Stimulated activated CD4-positive, alpha-beta T cell treated with anti-CD3 and anti-CD28 coated beads, Interleukin-2, amount 100 ng/mL, for 24 hours (primary cell): ENCODE measurements at places on chromosomes 7 and 10.

DNA sequence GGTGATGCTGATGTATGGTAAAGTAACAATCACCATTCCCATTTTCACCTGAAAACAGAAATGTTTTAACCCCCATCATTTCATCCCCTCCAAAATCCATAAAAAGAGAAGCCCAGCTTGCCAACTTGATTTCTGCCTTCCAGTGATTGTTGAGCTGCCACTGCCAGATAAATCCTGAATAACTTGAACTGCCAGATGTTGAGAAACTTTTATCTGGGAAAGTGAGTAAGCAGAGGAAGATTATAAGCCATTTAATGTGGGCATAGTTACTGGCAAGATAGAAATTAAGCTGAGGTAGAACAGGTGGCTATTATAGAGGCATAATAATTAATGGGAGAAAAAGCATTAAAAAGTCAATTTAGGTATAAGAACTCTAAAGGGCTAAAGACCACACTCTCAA lies 534.1 kb downstream of the ANKRD7 start:
- DNase-seq, result no peak

DNA sequence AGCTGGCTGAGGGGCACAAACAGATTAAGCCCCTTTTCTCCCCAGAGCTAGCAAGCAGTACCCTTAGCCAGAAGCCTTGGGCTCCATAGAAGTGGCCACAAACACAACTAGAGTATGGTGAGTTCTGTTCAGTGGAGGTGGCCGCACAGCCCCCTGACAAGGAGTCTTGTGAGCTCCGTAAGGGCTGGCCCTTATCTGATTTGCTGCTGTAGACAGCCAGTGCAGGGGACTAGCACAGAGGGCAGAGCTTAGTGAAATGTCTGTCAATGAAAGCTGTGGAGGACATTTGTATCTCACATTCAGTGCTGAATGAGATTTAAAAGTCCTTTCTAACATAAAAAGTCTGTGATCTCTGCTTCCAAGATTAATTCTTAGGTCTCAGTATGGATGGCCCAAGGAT lies 137.3 kb downstream of the AUTS2 start:
- DNase-seq, result no peak

DNA sequence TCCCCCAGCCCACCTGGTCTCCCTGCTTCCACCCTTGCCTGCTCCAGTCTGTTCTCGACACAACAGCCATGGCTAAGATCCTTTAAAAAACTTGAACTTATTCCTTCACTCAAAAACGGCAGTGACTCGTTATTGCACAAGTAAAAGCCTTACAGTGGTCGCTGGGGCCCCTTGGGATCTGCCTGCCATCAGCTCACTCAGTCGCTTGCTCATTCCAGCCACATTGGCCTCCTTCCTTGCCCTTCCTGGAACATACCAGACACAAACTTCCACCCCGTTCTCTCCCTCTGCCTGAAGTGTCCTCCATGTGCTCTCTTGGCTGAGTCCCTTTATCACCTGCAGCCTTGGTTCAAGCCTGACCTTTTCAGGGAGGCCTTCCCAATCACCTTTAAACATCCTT lies 4.7 kb downstream of the CCNY start:
- DNase-seq, result peak; percentile 15

- DNase-seq, result no peak
These were observed 11.8 kb upstream of the COBL start for GRCh38 chr7:51328351-51328801.

- no peak for DNase-seq
These were observed 354.9 kb downstream of the BMPER start for GRCh38 chr7:34260279-34260678.

GRCh38 chr7:147516391-147516790 lies 1074.2 kb upstream of the C7orf33 start:
- no peak for DNase-seq

GRCh38 chr7:805261-805660 lies 27.0 kb upstream of the SUN1 start:
- DNase-seq, result no peak

DNA sequence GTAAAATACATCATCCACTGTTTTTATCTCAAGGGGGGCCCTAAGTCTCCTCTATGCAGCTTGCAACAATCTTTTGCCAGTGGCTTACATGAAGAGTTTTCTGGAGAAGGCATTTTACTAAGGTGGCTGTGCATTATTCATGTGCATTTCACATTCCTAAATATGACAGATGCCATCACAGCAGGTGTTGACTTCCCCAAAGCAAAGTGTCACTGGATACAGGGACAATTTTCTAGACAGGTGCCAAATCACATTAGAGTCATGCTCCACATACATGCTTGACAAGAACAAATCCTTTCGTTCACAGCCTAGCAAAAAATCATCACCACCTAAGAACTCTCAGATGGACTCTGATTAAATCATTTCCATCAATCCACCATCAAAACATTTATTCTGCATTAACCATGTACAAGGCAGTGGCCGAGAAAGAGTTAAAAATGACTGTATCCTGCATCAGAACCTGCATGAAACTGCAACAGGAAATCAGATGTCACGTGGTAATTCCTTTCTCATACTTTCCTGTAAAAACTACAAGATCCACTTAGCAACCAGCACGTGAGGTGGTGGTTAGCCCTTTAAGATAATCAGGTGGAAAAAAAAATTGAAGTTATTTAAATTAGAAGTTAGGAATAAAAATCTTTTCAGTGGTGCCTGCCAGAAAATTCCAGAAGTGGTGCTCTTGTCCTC lies 88.2 kb upstream of the AFAP1L2 start:
- peak; percentile 39 for DNase-seq

GRCh38 chr7:150949564-150949963 lies 28.6 kb downstream of the KCNH2 start:
- DNase-seq, result no peak

GRCh38 chr7:127571741-127572505 lies 13.5 kb downstream of the GCC1 start:
- no peak for DNase-seq

DNA sequence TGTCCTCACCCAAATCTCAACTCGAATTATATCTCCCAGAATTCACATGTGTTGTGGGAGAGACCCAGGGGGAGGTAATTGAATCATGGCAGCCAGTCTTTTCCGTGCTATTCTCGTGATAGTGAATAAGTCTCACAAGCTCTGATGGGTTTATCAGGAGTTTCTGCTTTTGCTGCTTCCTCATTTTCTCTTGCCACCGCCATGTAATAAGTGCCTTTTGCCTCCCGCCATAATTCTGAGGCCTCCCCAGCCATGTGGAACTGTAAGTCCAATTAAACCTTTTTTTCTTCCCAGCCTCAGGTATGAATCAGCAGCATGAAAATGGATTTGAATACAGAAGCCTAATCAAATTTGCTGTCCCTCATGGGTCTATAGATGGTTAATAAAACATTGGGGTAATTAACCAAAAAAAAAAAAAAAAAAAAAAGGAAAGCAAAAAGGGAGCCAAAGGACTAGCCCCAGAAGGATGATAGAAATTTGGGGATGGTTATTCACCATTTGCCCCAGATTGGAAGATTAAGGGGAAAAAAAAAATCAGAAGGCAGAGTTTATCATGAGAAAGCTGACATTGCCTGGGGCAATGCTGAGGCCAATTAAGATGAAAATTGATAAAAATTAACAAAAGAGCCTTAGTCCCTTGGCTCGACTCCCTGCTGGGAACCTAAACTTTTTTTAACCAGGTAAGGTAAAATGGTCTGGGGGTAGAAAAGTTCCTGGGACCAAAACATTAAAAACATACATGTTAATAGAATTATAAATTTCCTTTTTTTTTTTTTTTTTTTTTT lies 27.6 kb downstream of the AVL9 start:
- no peak for DNase-seq

- DNase-seq, result no peak
These were observed 45.7 kb downstream of the ATXN7L1 start for GRCh38 chr7:105830405-105831301.

GRCh38 chr10:131905603-131906268 lies 4.9 kb downstream of the PPP2R2D start:
- no peak for DNase-seq

GRCh38 chr7:66167773-66168387 lies 37.3 kb upstream of the TPST1 start:
- DNase-seq, result no peak

DNA sequence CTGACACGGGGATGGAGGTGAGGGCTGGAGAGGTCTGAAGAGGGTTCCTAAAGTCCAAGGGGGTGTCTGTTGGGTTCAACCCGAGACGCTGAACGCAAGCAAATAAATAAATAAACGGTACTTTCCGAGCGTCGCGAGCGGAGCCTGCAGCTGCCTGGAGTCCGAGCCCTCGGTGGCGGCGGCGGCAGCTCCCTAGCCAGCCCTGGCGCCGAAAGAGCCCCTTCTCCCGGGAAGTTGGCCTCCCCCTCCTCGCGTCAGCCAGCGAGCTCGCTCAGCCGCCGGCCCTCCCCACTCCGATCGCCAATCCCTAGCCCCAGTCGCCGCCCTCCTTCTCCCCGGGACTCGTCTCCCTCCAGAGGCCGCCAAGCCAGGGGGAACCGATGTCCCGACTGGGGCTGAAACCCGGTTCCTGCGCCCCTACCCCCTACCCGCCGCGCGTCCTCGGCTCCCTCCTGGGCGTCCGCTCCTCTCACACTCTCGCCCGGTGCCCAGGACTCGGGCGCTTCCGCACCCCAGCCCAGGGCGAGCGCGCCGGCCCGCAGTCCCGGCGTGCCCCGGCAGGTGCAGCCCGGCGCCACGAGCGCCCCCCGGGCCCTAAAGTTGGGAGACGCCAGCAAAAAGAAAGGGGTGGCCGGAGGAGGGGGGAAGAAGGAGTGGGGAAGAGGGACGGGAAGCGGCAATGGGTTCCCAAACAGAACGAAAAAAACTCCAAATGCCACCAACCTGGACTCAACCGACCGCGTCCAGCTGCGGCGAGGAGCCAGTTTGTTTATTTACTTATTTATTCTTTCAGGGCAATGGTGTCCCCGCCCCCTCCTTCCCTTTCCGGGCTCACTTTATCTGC lies at the start of gene GFRA1:
Gene GFRA1, minus strand, starts transcription at position 767 of the 844 bp plus-strand sequence. CDS start 1,177 bp downstream, outside the sequence.
- DNase-seq, result no peak

GRCh38 chr10:127013211-127013656 lies 108.0 kb downstream of the DOCK1 start:
- no peak for DNase-seq

DNA sequence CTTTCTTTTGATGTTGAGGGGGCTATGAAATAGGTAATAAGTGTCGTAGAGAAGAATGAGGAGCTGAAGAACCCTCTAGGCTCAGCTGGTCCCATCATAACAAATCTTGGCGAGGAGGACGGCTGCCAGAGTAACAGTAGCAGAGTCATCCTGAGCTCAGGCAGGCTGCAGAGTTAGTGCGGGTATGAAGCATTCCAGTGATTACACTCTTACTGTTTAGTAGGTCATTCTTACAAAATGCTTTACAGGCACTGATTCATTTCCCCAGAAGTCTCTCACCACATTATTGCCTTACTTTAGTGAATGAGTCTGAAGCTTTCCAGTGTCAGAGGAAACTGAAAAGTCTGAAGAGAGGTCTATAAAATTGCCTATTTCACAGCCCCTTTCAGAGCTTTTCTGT lies 43.9 kb upstream of the GPR158 start:
- no peak for DNase-seq

GRCh38 chr7:45241339-45242109 lies 83.9 kb downstream of the RAMP3 start:
- no peak for DNase-seq

DNA sequence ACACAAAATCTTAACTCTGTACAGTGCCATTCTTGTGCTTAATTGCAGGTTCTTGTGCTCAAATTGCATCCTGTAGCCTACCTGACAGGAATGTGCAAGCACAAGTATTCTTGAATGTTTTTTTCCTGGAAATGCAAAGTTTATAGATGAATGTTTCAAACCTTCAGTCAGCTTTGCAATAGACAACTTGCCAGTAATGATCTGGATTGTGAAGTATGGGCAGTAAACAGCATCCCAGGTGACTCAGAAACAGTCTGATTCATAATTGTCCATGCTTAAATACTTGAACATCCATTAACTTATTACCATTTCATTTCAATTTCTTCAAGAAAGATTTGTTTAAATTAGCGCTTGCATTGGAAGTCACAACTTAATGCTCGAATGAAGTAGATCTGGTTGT lies 347.2 kb downstream of the SDK1 start:
- DNase-seq, result no peak

GRCh38 chr7:29300649-29301048 lies 106.1 kb downstream of the CHN2 start:
- DNase-seq, result no peak

- no peak for DNase-seq
These were observed 14.3 kb downstream of the UBTD1 start for GRCh38 chr10:97512993-97513392.

DNA sequence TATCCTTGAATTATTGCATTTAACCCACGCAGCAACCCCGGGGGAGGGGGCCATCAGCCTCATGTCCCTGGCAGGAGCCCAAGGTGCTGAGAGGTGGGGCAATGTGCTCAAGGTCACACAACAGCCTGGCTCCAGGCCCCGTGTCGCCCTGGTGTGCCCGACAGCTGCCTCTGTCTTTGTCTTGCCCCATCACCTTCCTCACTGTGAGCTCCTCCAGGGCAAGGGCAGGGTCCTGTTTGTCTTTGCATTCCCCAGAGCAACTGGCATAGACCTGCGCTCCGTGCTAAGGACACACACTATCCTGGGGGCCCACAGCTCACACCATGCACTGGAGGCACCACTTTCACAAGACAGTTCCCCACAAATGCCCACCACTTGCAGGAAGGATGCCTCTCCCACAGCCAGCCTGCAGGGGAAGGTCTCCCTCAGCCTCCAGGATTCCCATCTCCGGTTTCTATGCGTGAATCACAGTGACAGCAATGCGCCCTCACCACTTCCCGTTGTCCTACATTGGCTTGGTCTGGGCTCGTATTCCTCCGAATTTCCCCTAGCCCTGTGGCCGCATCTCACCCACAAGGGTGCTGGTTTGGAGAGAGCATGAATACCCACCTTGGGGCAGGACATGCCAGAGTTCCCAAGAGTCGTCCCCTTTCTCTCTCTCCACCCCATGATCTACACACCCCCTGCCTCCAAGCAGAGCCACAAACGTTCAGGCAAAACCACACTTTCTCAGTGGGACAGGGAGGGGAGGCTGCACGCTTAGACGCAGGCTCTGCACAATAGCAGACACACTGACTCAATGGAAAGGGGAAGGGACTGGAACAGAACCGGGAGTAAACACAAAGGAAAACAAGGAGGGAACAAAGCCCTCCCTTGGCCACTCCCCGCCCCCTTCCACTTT lies 10.3 kb downstream of the ITPRIP start:
- DNase-seq, result no peak

DNA sequence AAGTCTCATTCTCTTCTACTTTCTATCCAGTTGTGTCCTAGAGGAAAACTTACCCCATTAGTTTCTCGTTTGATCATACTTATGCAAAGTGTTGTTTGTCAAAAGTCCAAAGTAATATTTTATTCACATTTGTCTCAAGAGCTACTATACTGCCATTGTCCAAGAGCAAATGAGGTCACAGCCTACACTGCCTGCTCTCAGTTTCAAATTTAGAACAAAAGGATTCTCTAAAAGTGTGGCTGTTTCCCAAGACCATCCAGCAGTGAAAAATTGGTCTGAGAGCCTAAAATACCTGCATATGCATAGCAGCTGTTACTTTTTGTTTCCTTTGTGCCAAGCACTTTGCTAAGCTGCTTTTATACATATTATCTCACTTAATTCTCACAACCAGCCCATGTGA lies 439.5 kb upstream of the NFE2L3 start:
- DNase-seq, result no peak

GRCh38 chr7:49852619-49853462 lies 79.4 kb downstream of the VWC2 start:
- peak; percentile 11 for DNase-seq

GRCh38 chr7:5594616-5595544 lies 171.2 kb upstream of the TNRC18 start:
- DNase-seq, result peak; percentile 23

GRCh38 chr10:23035569-23035968 lies 59.8 kb upstream of the MSRB2 start:
- no peak for DNase-seq

GRCh38 chr7:44980393-44981034 lies 1.7 kb upstream of the MYO1G start:
- DNase-seq, result peak; percentile 84
